ENCODE measurements at places on chromosomes 3 and 15. TPM values are rescaled to one million over a fixed set of nuclear protein-coding genes. Genes with fewer than 3 reads are reported as not detected.

POLR2H gene
- 35.3 TPM for total RNA-seq

GRAMD1C gene
- total RNA-seq = 10.8 TPM

IL16 gene
- 1.8 TPM for total RNA-seq

ABI3BP gene
- 1.8 TPM for total RNA-seq

GPR149 gene
- total RNA-seq = 22.1 TPM

DLL4 gene
- 5.1 TPM for total RNA-seq

SLC30A4 gene
- total RNA-seq = 26.3 TPM

ARGFX gene
- total RNA-seq = not detected

GOLGA6L4 gene
- total RNA-seq = 2.1 TPM

LXN gene
- total RNA-seq = 9.5 TPM

CLDN16 gene
- total RNA-seq = 0.46 TPM

SNAPC5 gene
- total RNA-seq = 12.5 TPM

CHRM5 gene
- 10.6 TPM for total RNA-seq

CCR9 gene
- total RNA-seq = not detected

PDZRN3 gene
- total RNA-seq = 35.5 TPM

NOX5 gene
- total RNA-seq = 0.23 TPM

PRR23A gene
- not detected for total RNA-seq

KY gene
- 1.6 TPM for total RNA-seq

SLC22A14 gene
- total RNA-seq = 0.69 TPM

CPN2 gene
- not detected for total RNA-seq

THAP10 gene
- total RNA-seq = 6.0 TPM

FEZF2 gene
- 1.6 TPM for total RNA-seq

PLA2G4D gene
- under 0.01 TPM for total RNA-seq

Data from diencephalon (tissue), 1 donor.